Aorta (tissue), 5 donors: ENCODE measurements at places on chromosomes 2 and 18.

GRCh38 chr2:43102366-43103092 is 123.9 kb downstream of the ZFP36L2 start:
- no peak for DNase-seq

DNA sequence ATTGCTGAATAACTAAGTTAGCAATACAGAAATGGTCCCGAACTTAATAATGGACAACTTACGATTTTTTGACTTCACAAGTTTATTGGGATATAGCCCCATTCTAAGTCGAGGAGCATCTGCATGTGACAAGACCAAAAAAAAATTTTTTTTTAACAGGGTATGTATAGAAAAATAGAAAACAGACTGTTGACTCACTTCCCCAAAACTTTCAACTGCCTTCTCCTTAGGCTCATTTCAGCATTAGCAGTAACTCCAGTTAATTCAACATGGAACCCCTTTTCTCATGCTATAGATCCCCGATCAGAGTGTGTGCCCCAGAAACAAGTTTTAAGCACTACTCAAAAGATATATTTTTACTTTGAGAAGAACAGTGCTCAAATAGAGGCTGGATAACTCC is 5.4 kb downstream of the CD302 start:
- no peak for DNase-seq

- DNase-seq: no peak
These were observed 47.0 kb upstream of the SPAG16 start for GRCh38 chr2:213237251-213237650.

- DNase-seq: peak; percentile 96
These were observed at the start of gene CCT4 for GRCh38 chr2:61888267-61889055. TSS of gene CCT4 (minus strand) at chr2:61888656. CDS start at chr2:61888507, 149 bp downstream.

DNA sequence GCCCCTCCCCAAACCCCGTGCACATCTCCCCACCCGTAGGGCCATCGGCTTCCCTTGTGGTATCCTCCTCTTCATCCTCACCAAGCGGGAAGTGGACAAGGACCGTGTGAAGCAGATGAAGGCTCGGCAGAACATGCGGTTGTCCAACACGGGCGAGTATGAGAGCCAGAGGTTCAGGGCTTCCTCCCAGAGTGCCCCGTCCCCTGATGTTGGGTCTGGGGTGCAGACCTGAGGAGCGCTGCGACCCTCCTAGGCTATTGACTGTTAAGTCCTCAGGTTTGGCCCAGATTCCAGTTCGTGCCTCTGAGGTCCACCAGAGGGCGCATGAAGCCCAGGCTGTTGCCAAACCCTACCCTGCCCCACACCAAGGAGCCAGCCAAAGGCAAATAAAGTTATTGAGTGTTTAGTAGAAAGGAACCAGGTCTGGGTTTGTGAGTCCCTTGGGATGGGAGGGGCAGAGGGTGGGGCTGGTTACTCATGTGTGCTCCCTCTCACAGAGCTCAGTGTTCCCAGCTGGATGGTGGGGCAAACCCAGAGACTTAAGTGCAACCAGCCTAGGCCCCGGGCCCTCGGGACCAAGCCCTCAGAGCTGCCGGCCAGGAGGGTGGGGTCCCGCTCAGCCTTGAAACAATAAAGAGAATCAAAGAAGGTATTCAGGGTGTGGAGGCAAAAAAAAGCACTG is 2.4 kb downstream of the PNKD start:
- DNase-seq: peak; percentile 96

- DNase-seq: no peak
These were observed 58.7 kb downstream of the B3GNT2 start for GRCh38 chr2:62254424-62255266.

DNA sequence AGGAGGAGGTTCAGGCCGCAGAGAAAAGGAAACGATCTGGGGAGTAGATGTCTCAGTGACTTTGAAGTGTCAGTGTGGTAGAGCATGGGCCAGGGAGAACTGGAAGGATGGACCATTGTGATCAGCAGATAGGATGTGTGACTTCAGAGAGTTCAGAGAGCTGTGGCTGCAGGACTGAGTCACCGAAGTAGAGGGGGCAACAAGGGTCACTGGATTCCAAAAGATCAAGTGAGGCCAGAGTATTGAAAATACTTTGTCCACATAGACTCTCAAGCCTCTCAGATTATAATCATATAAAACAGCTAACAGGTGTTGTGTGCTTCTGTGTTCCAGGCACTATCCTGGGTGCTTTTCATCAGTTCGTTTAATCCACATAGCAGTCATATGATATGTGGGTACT is 99.4 kb downstream of the CRIM1 start:
- no peak for DNase-seq

- DNase-seq: no peak
These were observed 122.2 kb downstream of the CAPN13 start for GRCh38 chr2:30684996-30685395.

DNA sequence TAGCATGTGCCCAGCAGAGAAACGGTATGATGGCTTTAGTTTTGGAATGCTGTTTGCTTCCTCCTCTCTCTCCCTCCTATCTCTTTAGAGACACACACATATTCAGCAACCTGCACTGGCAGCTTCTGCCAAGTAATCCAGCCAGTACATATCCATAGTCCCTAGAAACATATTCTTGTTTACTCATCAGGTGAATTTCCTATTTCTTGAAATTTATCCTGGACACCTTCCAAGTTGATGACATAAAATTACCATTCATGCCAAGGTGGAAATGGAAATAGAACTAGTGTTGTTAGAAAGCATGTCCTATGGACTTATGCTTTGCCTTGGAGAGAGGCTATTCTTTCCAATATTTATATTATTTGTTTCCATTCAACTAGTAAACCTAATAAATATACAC is 50.9 kb upstream of the RGPD4 start:
- no peak for DNase-seq

- DNase-seq: no peak
These were observed 125.0 kb upstream of the ARHGAP28 start for GRCh38 chr18:6604573-6604941.

GRCh38 chr2:8697190-8697589 is 15.3 kb downstream of the ID2 start:
- DNase-seq: no peak

DNA sequence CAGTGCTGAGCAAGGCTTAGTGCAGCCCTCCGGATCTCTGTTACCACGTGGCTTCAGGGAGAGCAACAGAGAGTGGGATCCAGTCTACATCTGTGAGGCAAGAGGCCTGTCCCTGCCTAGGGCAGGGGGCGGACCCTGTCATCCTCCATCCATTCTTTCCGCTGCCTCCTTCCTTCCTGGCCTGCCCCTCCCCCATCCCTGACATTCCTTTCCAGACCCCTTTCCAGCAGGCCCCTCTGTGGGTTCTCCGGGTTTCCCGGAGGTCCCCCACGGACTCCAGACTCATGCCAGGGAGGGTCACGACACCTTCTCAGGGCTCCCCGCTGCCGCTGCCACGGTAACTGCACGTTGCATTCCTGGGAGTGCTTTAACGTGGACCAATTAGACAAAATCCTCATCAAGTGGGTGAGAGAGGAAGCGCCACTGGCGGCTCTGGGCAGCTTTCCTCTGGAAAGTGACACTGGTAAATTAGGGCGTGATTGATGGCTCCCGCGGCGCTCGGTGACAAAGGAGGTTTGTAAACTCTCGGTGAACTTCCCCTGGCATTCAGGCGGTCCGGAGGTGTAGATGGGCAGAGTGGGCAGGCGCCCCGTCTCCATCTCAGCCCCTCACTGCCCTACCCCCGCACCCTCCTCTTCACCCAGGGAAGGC is 11.4 kb downstream of the ATOH8 start:
- no peak for DNase-seq

DNA sequence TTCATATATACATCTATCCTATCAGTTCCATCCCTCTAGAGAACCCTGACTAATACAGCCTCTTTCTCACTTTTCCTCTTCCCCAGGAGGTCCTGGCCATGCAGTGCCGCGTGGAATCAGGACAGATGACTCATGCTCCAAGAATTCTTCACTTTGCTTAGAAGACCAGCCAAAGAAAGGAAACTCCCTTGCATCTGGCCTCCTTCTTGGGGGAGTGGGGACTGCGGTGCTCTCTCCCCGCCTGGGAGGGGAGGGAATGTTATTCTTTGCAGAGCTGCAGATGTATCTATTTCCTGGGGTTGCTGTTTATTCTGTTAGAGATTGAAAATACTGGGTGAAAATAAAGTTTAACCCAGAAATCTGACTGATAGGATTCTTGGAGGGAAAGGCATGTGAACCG is 111.5 kb upstream of the SH3BP4 start:
- DNase-seq: peak; percentile 55

DNA sequence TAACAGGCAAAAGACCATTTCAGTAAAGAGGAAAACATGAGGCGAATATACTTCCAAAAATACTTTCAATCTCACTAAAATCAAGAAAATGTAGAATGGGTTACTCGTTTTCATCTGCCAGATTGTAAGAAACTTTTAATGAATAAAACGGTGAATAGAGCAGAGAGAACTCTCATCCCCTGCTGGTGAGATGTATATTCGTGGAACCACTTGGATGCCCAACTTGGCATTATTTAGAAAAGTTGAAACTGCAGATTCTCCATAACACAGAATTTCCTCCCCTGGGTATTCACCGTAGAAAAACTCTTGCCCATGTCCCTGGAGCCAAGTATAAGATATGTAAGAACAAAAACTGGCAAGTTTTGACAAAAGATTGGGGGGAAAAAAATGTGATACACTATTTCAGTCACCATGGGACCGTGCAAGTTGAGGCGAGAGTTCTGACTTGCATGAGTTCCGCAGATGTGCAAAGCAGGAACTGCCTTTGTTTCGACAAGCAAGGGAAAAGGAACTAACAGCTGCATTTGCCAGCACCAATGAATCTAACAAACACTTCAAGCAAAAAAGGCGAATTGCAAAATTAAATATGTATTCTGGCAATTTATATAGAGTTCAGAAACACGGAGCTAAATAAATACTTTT is 14.8 kb downstream of the TIMM21 start:
- DNase-seq: no peak

DNA sequence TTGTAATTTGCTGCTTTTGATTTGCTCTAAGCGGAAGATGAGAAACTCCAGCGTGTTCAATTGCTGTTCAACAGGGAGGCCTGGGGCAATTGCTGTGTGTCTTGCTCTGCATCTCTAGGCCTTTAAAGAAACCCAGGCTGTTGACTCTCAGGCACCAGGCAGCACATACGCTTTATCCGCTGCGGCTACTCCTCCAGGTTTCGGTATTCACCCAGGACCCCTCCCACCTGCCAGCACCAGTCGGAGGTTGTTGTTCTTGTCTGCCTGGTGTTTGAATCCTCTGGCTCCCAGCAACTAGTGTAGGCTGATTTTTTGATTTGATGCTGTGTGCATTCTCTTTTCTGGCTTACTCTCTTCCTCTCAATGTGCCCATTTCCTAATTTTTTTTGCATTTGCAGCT is 383.1 kb downstream of the TSN start:
- no peak for DNase-seq

DNA sequence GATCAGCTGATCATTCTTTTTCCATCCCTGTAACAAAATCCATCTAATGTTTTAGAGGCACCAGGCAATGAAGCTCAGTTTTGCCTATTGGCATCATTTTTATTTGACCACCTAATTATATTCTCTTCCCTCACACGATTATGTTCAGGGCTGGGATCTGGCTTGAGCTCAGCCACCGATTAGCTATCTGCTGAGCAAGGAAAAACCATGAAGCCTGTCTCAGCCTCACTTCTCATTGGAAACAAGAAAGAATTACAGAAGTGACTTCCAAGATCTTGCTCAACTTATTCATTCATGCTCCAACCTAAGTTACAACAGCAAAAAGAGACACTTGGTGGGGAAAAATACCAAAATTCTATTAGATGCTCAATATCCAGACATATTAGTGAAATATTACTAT is 139.0 kb upstream of the SH3BP4 start:
- DNase-seq: no peak

DNA sequence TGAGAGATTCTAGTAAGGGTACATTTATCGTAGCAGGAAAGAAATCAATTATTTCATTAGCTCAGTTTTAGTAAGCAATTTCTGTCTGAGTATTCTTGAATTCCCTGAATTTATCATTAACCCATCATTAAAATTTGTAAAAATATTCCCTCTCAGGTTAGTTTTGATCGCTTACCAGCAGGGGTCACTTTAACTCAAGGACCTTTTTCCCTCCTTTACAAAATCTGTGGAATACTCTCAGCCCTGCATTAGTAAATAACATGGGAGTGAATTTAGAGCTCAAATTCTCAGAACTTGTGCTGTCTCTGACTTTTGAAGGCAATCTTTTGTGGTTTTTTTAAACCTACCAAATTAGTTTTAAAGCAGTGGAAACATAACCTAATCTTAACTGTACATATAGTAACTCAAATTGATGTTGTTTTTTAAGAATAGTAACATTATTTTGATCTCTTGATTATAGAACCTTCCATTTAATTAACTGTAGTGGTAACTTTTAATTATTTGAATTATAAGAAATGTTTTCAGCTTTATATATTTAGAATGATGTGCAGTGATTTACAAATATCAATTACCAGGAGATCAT is 97.2 kb downstream of the AGPS start:
- DNase-seq: no peak

DNA sequence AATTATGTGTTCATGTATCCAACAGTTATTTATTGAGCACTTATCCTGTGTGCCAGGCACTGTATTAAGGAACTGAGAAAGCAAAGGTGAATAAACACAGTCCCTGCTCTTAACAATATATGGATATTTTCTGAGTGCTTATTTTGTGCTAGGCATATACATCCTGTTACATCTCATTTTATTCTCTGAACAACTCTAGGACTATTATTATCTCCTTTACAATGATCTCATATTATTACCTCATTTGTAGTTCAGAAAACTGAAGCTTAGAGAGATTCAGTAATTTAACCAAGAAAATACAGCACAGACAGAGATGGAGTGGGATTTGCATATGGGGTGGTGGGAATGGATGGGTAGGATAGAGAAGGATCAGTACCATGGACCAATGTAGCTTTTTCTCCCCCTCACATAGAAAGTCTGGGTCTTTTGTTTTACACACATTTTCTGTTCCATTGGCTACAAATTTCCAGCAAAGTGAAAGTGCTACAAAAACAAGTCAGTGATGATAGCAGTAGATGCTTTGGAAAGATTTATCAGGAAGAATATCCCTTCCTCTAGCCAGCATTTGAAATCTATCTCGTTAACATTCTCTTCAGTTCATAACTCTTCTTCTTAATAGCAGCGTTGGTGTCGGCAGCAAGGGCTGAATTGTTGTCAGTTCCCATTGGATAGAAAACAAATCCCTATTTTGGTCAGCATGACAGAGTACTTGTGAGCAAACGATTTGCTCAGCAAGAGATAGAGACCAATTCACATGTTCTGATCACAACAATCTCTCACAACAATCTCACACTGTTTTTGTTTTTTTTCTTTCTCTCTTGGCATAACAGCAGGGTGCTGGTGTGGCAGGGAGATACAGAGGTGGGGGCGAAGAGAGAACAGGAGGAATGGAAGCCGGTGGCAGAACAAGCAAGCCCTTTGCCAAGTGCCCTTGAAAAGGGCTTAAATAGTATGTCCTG is 102.2 kb upstream of the KCTD1 start:
- DNase-seq: no peak

DNA sequence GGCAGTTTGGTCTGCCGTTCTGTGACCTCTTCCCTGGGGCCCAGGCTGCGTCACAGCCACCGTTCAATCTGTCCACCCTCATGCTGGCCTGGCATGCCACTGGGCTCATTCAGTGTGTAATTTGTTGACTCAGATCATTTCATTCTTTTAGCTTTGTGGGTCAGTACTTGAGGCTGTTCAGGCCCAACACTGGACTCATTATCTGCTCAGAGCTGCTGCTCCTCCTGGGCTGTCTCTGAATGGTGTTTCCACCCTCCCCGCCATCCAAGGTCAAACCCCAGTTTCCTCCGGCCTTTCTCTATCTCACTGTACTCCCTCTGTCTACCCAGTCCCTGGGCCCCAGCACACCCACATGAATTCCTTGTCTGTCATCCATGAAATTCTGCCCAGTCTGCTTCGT is 152.4 kb upstream of the NCK2 start:
- DNase-seq: no peak

- DNase-seq: no peak
These were observed 46.6 kb downstream of the GBX2 start for GRCh38 chr2:236121546-236121945.
